Endothelial cell (in vitro differentiated cells): ENCODE measurements at places on chromosomes 16 and 17. TPM values are rescaled to one million over a fixed set of nuclear protein-coding genes. Genes with fewer than 3 reads are reported as not detected.

DNA sequence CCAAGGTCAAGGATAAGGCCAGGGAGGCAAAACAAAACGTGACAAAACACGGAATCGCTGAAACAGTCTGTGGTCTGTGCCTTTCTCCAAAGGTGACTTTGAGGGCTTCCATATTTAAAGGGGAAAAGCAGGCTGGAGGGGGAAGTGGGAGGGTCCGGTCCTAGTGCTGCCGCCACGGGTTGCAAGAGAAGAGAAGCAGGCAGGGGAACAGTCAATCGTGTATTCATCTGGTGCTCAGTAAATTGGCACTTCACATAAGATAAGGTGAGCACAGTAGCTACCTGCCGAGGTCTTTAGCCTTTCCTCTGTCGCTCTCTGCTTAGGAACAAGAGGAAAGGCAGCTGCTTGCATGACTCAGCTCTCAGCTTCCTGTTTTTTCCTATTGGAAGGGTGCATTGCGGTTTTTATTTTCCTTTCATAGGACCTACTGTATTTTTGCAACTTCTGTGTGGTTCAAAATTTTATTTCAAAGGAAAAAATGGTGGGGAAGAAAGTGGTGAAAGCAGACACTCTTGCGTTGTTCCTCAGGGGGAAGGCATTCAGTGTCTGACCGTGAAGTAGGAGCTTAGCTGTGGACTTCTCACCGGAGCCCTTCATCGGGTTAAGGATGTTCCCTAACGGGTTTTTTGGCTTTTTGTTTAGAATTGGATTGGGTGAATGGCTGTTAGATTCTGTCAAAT is 7.1 kb upstream of the LGALS3BP start:
- H3K27me3 ChIP-seq = peaks cover 2% of the 10 kb centered on the region
- H3K4me1 ChIP-seq = peaks cover 13% of the 10 kb centered on the region
- DNase-seq = peak; percentile 23
- no peaks in the 10 kb centered on the region for H3K36me3 ChIP-seq
- H3K27ac ChIP-seq = peak overlapping the region; percentile 94

GRCh38 chr17:66570447-66571195 is 264.3 kb upstream of the CACNG5 start:
- H3K36me3 ChIP-seq = no peaks in the 10 kb centered on the region
- no peak overlapping the region for H3K4me3 ChIP-seq
- no peaks in the 10 kb centered on the region for H3K27me3 ChIP-seq
- no peaks in the 10 kb centered on the region for H3K4me1 ChIP-seq
- no peak overlapping the region for H3K27ac ChIP-seq

GRCh38 chr17:32256012-32256700 is 9.5 kb upstream of the RHBDL3 start:
- DNase-seq = no peak
- no peak overlapping the region for H3K27ac ChIP-seq
- no peak overlapping the region for H3K4me3 ChIP-seq
- peaks cover 4% of the 10 kb centered on the region for H3K4me1 ChIP-seq

GRCh38 chr17:66655861-66656260 is 179.1 kb upstream of the CACNG5 start:
- no peaks in the 10 kb centered on the region for H3K36me3 ChIP-seq
- no peak for DNase-seq
- H3K4me1 ChIP-seq = peaks cover 1% of the 10 kb centered on the region
- no peaks in the 10 kb centered on the region for H3K27me3 ChIP-seq

GRCh38 chr16:80874925-80875324 is 70.5 kb upstream of the CDYL2 start:
- H3K36me3 ChIP-seq = no peaks in the 10 kb centered on the region
- no peak overlapping the region for H3K27ac ChIP-seq
- DNase-seq = no peak
- no peaks in the 10 kb centered on the region for H3K27me3 ChIP-seq
- H3K4me1 ChIP-seq = no peaks in the 10 kb centered on the region

Gene P2RX5
- total RNA-seq = 0.36 TPM

Gene CMTM2
- total RNA-seq = 2.1 TPM
